ENCODE measurements at places on chromosomes 3 and 15. TPM values are rescaled to one million over a fixed set of nuclear protein-coding genes. Genes with fewer than 3 reads are reported as not detected.

The NMNAT3 gene
- total RNA-seq, result 1.5 TPM

The SRGAP3 gene
- 2.8 TPM for total RNA-seq

- DNase-seq, result no peak
These were observed 871.0 kb downstream of the OTOL1 start for GRCh38 chr3:162367429-162368260.

- no peak for DNase-seq
These were observed 74.9 kb upstream of the SETMAR start for GRCh38 chr3:4228295-4228694.

The GHRL gene
- 0.30 TPM for total RNA-seq

- no peak for DNase-seq
These were observed 22.9 kb upstream of the THUMPD3 start for GRCh38 chr3:9339761-9340471.

The DNAJA4 gene
- 0.86 TPM for total RNA-seq

The PLD1 gene
- 15.2 TPM for total RNA-seq

The SLC38A3 gene
- 242 TPM for total RNA-seq

- DNase-seq, result no peak
These were observed 514.1 kb downstream of the ROBO1 start for GRCh38 chr3:79253704-79254103.

- no peak for DNase-seq
These were observed 42.2 kb downstream of the KLF15 start for GRCh38 chr3:126314790-126315658.

GRCh38 chr3:120181632-120182031 is 87.4 kb upstream of the GSK3B start:
- no peak for DNase-seq

The CACNA2D2 gene
- total RNA-seq, result 0.50 TPM

The GOLGA8S gene
- 0.35 TPM for total RNA-seq

GRCh38 chr15:56804938-56805337 is 71.6 kb upstream of the ZNF280D start:
- no peak for DNase-seq

DNA sequence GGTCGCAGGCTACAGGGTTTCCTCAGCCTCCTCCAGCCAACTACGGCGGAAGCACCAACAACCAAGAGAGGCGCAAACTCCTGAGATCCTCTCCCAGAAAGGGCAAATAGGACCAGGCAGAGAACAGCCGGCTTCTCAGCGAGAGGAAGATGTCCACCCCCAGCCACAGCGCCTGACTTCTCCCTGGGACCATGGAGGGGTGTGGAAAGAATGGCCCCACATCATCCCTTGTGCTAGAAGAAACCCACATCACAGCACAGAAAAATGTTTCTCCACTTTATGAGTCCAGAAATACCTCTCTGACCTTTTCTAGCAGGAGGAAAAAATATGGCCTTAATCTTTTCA is 105.7 kb downstream of the XXYLT1 start:
- DNase-seq, result no peak

DNA sequence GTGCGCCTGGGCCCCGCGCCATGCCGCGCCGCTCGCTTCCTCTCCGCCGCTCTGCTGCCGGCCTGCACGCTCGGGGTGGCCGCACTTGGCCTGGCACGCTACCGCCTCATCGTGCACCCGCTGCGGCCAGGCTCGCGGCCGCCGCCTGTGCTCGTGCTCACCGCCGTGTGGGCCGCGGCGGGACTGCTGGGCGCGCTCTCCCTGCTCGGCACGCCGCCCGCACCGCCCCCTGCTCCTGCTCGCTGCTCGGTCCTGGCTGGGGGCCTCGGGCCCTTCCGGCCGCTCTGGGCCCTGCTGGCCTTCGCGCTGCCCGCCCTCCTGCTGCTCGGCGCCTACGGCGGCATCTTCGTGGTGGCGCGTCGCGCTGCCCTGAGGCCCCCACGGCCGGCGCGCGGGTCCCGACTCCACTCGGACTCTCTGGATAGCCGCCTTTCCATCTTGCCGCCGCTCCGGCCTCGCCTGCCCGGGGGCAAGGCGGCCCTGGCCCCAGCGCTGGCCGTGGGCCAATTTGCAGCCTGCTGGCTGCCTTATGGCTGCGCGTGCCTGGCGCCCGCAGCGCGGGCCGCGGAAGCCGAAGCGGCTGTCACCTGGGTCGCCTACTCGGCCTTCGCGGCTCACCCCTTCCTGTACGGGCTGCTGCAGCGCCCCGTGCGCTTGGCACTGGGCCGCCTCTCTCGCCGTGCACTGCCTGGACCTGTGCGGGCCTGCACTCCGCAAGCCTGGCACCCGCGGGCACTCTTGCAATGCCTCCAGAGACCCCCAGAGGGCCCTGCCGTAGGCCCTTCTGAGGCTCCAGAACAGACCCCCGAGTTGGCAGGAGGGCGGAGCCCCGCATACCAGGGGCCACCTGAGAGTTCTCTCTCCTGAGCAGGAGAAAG is 951 bp downstream of the GPR62 start:
- DNase-seq, result no peak

DNA sequence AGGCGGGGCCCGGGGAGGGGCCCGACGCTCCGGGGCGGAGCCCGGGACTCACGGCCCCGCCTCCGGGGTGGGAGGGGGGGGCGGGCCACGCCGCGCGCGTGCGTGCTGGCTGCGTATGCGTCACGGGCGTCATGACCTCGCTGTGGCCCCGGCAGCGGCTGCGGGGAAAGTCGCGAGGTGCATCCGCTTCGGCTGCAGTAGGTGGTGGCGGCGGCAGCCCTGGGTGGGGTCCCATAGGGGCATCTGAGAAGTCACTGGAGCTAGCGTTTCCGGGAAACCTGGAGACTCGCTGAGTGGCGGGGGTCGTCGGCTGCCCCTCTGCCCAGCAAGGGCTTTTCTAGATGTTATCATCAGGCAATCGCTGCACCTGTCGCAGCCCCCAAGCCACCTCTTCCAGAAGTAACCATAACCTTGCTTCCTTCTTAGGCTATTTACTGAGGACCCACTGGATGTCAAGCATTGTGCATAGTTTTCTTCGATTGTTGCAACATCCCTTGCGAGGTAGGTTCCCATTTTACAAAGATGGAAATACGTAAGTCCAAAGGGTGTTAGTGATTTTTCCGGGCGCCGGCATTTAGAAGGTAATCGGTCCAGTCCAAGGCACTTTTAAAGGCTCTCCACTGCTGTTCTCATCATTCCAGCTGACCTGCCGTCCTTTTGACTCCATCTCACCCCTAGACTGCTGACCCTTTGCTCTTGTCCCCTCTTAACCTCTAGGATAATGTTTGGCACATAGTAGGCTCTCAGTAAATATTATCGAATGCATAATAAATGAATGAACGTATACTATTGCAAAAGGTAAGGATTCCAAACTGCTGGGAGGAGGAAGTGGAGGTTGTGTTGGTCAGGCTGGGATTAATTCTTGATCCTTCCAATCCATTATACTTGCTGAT is at the start of gene GDPGP1:
TSS of gene GDPGP1 (plus strand) at position 114 of the 893 bp plus-strand sequence. CDS start 6,700 bp downstream, outside the sequence.
- no peak for DNase-seq

- no peak for DNase-seq
These were observed 73.1 kb upstream of the PIAS1 start for GRCh38 chr15:67980773-67981685.

- DNase-seq, result no peak
These were observed 98.6 kb downstream of the MECOM start for GRCh38 chr3:169564883-169565282.

The ZBED2 gene
- total RNA-seq, result 0.20 TPM

GRCh38 chr3:107987036-107987939 is 103.5 kb downstream of the CD47 start:
- peak; percentile 86 for DNase-seq

- DNase-seq, result no peak
These were observed 4.2 kb downstream of the PLXND1 start for GRCh38 chr3:129602309-129602708.

- DNase-seq, result no peak
These were observed 60.4 kb upstream of the POU1F1 start for GRCh38 chr3:87336761-87337160.

DNA sequence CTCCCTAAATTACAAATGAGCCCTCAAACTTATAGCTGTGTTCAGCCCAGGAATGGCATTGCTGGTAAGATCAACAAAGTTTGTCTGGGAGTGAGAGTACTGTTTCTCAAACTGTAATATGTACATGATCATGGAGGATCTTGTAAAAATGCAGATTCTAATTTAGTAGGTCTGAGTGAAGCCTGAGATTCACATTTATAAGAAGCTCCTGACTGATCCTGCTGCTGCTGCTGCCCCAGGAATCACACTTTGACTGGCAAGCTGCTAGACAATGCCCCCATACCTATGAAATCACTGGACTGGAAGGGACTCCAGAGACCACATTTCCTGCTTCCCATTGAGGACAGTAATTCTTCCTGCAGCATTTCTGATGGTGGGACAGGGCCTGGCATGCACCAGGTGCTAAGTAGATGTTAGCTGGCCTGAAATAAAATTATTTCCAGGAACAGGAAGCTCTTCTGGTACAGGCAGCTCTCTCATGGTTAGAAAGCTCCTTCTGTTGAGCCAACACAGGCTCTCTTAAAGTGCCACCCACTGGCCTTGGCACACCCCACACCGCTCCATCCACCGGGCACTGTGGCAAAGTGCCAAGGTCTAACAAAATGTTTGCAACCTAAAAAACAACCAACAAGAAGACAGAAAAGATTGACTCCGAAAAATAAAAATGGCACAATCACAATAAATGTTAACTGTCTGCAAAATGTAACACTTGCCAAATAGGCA is 36.7 kb upstream of the ZNF710 start:
- no peak for DNase-seq

Data from left lobe of liver (tissue), 2 donors.